ENCODE measurements at places on chromosomes 12 and 14. TPM values are rescaled to one million over a fixed set of nuclear protein-coding genes. Genes with fewer than 3 reads are reported as not detected.

HCAR2 gene
- not detected for polyA plus RNA-seq

RERG gene
- polyA plus RNA-seq, result 0.70 TPM

C1QL4 gene
- polyA plus RNA-seq, result 13.7 TPM

PIANP gene
- polyA plus RNA-seq, result 2.1 TPM

SERPINA5 gene
- 4.7 TPM for polyA plus RNA-seq

ISCA2 gene
- polyA plus RNA-seq, result 45.1 TPM

PRR4 gene
- 4.8 TPM for polyA plus RNA-seq

RNASE7 gene
- not detected for polyA plus RNA-seq

AKAP3 gene
- polyA plus RNA-seq, result 1.6 TPM

CCDC38 gene
- not detected for polyA plus RNA-seq

ZDHHC22 gene
- polyA plus RNA-seq, result 5.1 TPM

IL23A gene
- polyA plus RNA-seq, result not detected

NKX2-1 gene
- 1.5 TPM for polyA plus RNA-seq

CCDC175 gene
- not detected for polyA plus RNA-seq

INHBC gene
- not detected for polyA plus RNA-seq

KRT4 gene
- polyA plus RNA-seq, result not detected

GPR135 gene
- polyA plus RNA-seq, result 3.0 TPM

PPP1R1A gene
- polyA plus RNA-seq, result 29.6 TPM

GNB3 gene
- polyA plus RNA-seq, result 18.8 TPM

AMHR2 gene
- polyA plus RNA-seq, result not detected

BEGAIN gene
- 28.2 TPM for polyA plus RNA-seq

DAO gene
- not detected for polyA plus RNA-seq

OR4Q2 gene
- polyA plus RNA-seq, result not detected

FOXN4 gene
- 0.14 TPM for polyA plus RNA-seq

HRK gene
- polyA plus RNA-seq, result 1.4 TPM

PKP2 gene
- 4.0 TPM for polyA plus RNA-seq

FAM90A1 gene
- not detected for polyA plus RNA-seq

TAS2R20 gene
- polyA plus RNA-seq, result 1.9 TPM

ANKS1B gene
- polyA plus RNA-seq, result 67.3 TPM

DIO2 gene
- 2.1 TPM for polyA plus RNA-seq

PTPRQ gene
- polyA plus RNA-seq, result not detected

JKAMP gene
- 180 TPM for polyA plus RNA-seq

LRRK2 gene
- polyA plus RNA-seq, result 0.54 TPM

SERPINA6 gene
- polyA plus RNA-seq, result not detected

BDKRB2 gene
- polyA plus RNA-seq, result not detected

TMPRSS12 gene
- not detected for polyA plus RNA-seq

LRRC23 gene
- polyA plus RNA-seq, result 13.6 TPM

NR1H4 gene
- polyA plus RNA-seq, result not detected

SYT1 gene
- polyA plus RNA-seq, result 103 TPM

PPM1H gene
- 3.9 TPM for polyA plus RNA-seq

GPR162 gene
- polyA plus RNA-seq, result 117 TPM

OTOGL gene
- polyA plus RNA-seq, result 0.33 TPM

MOAP1 gene
- 225 TPM for polyA plus RNA-seq

MYL2 gene
- polyA plus RNA-seq, result not detected

WNT1 gene
- not detected for polyA plus RNA-seq

PTPRB gene
- 0.26 TPM for polyA plus RNA-seq

TMEM229B gene
- polyA plus RNA-seq, result 7.9 TPM

TAMALIN gene
- 6.1 TPM for polyA plus RNA-seq

OR6C2 gene
- not detected for polyA plus RNA-seq

GPR132 gene
- not detected for polyA plus RNA-seq

PLA2G1B gene
- polyA plus RNA-seq, result not detected

TBC1D30 gene
- polyA plus RNA-seq, result 16.5 TPM

PIP4K2C gene
- 31.0 TPM for polyA plus RNA-seq

HOXC12 gene
- polyA plus RNA-seq, result not detected

Measured in neural cell (in vitro differentiated cells).